ENCODE measurements at places on chromosomes 16 and 17.

GRCh38 chr17:56213031-56213430, 59.8 kb downstream of the ANKFN1 start:
- peak; percentile 8 for DNase-seq

GRCh38 chr17:68461122-68461539, 3.8 kb upstream of the WIPI1 start:
- DNase-seq, result no peak

DNA sequence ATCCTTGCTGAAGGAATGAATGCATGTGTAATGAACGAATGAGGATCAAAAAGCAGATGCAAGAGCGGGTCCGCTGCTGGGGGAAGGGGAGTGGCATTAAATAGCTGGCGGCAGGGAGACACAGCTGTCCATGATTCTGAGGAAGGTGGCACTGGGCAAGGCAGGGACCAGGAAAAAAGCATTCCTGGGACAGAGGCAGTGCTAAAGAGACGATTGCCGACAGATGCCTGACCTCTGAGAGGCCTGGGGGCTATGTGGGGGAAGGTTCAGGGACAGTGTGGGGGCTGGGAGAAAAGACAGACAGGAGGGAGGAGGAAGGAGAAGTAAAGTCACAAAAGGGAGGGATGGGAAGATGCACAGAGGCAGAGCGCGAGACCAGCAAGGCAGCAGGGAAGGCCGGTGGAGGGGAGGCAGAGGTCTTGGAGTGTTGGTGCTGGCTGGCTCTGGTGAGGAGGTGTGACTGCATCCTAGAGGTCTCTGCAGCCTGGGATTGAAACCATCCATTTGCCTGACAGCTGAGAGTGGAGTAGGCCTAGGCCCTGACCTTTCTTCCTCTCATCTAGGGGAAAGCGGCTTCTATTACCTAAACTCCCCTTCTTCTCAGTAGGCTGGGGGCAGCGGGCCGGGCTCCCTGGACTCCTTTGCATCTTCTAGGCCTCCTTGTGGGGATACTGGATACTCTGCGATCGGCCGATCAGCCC, 109.9 kb downstream of the SDK2 start:
- no peak for DNase-seq

DNA sequence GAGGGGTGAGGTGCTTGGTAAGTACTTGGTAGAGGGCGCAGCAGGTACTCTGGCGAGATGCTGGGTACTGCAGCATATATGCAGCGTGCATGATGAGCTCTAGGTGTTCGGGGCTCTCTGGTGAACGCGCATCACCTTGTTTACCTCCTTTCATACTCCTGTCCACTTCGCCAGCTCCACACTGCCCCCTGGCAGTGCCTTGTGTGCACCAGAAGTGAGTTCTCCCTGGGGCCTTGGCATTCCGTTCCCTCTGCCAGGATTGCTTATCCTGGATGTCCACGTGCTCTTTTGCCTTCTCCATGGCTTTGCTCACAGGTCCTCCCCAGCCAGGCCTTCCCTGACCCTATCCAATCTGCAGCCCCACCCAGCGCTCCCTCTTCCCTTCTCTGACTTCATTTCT, 154.2 kb downstream of the MRM1 start:
- DNase-seq, result no peak

GRCh38 chr17:83031321-83031945, 48.0 kb upstream of the METRNL start:
- no peak for DNase-seq

DNA sequence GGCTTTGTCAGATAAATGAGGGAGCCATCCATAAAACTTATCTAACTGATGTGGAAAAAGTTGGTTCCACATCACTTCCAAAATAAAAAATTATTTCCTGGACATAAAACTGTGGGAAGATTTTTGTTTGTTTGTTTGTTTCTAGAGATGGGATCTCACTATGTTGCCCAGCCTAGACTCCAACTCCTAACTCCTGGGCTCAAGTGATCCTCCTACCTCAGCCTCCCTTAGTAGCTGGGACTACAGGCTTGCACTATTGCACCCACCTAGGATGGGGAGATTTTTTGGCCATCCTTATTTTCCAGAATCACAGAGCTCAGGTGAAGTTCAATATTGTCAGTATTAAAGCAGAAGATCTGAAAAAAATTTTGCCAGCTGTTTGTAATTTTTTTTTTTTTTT, 23.8 kb upstream of the SMG8 start:
- no peak for DNase-seq

DNA sequence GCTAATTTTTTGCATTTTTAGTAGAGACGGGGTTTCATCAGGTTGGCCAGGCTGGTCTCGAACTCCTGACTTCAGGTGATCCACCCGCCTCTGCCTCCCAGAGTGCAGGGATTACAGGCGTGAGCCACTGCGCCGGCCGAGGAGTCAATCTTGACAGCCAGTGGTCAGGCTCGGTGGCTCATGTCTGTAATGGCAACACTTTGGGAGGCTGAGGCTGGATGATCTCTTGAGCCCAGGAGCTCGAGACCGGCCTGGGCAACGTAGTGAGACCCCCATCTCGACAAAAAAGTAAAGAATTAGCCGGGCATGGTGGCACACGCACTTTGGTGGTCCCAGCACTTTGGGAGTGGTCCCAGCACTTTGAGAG, 608 bp upstream of the PGS1 start:
- no peak for DNase-seq

- peak; percentile 74 for DNase-seq
Measured at GRCh38 chr16:90057738-90058173, 19.4 kb downstream of the PRDM7 start.

GRCh38 chr16:56675685-56676210, 6.1 kb downstream of the MT1H start:
- no peak for DNase-seq

GRCh38 chr17:39365242-39365641, 36.2 kb downstream of the FBXL20 start:
- peak; percentile 16 for DNase-seq

- peak; percentile 4 for DNase-seq
Measured at GRCh38 chr17:20852239-20852989, 190.4 kb downstream of the USP22 start.

- DNase-seq, result no peak
Measured at GRCh38 chr17:50109207-50109606, 14.1 kb downstream of the PDK2 start.

- DNase-seq, result no peak
Measured at GRCh38 chr16:26334218-26335111, 642.7 kb downstream of the HS3ST4 start.

DNA sequence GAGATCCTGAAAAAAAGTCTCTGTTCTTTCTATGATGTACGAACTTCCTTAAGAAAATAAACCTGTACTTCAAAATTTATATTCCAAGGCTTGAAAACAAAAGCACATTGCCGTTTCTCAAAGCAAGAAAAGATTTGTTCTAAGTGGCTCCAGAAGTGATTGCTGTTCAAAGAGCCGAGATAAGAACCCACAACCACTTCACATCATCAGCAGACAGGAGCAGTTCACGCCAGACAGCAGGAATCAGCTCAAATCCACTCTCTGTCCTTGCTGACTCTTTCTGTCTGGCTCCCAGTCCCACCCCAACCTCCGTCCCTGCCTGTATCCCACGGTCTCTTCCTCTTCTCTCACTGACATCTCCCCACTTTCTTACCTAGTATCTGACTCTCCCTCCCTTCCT, 85.0 kb upstream of the MYOCD start:
- DNase-seq, result no peak

DNA sequence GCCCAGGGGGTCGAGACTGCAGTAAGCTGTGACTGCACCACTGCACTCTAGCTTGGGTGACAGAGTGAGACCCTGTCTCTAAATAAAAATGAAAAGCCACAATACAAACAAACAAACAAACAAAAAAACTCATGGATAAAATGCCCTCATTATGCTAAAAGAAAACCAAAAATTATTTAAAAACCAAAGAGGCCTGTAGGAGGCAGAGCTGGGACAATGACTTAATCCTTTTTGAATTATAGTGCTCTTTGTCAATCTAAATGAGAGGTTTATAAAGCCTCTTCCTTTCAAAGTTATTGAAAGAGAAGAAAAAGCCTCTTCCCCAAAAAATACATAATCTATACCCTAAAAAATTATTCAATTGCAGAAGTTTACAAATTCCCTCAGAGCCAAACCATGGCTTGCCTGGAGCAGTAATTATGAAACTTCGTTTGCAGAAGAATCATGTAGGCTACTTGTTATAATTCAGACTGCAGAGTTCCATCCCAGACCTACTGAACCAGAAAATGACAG, 18.5 kb downstream of the CRLF3 start:
- no peak for DNase-seq

DNA sequence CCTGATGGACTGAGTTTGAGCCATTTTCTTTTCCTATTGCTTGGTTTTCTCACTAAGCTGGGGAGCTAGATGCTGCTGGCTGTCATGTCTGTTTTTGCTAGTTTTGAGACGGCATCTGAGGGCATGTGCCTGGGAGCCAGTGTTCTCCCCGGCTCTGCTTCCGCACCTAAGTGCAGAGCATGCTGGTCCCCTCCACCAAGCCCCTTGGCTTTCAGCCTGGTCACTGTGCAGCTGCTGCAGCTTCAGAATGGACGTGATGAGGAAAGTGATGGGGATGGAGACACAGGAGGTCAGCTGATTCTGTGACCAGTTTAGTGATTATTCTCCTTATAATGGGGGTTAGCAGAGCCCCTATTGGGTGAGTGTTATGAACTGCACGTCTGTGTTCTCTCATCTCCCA, 28.5 kb downstream of the DNAH17 start:
- DNase-seq, result no peak

DNA sequence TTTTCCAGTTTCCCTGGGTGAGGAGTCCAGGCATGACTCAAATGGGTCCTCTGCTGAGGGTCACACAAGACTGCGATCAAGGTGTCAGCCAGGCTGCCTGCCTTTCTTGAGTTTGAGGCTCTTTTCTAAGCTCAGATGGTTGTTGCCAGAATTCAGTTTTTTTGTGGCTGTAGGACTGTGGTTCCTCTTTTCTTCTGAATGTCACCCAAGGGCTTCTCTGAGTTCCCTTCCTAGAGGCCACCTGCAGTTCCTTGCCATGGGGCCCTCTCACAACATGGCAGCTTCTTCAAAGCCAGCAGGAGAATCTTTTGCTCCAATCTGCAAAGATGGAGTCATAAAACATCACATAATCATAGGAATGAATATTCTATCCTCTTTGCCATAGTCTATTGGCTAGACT, 17.5 kb downstream of the LIMD2 start:
- no peak for DNase-seq

- peak; percentile 37 for DNase-seq
Measured at GRCh38 chr17:29155227-29155965, 24.8 kb downstream of the MYO18A start.

- DNase-seq, result no peak
Measured at GRCh38 chr16:77684181-77684526, 38.2 kb upstream of the NUDT7 start.

- no peak for DNase-seq
Measured at GRCh38 chr16:86261379-86261778, 248.9 kb upstream of the FOXF1 start.

- no peak for DNase-seq
Measured at GRCh38 chr17:36791150-36791941, 145.9 kb upstream of the LHX1 start.

DNA sequence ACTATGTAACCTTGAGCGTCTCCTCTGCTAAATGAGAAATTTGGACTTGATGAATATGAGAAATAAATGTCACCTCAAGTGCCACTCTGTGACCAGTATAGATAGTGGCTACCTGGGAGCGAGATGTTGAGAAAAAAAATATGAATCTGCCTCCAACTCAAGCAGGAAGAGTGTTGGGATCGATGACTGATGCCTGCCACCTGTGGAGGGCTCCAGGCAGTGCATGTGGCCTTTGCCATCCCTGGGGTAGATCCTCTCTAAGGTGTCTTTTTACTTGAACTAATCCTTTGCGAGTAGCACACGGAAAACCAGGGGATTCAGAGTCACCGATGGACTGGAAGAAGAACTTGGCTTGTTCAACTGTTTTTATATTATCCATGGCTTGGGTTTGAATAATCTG, 9.4 kb downstream of the CCDC182 start:
- DNase-seq, result no peak
